ENCODE measurements at places on chromosomes 6 and 20. TPM values are rescaled to one million over a fixed set of nuclear protein-coding genes. Genes with fewer than 3 reads are reported as not detected.
A peak's percentile ranks its signal among the peaks of the same experiment; 100 is the strongest.

DNA sequence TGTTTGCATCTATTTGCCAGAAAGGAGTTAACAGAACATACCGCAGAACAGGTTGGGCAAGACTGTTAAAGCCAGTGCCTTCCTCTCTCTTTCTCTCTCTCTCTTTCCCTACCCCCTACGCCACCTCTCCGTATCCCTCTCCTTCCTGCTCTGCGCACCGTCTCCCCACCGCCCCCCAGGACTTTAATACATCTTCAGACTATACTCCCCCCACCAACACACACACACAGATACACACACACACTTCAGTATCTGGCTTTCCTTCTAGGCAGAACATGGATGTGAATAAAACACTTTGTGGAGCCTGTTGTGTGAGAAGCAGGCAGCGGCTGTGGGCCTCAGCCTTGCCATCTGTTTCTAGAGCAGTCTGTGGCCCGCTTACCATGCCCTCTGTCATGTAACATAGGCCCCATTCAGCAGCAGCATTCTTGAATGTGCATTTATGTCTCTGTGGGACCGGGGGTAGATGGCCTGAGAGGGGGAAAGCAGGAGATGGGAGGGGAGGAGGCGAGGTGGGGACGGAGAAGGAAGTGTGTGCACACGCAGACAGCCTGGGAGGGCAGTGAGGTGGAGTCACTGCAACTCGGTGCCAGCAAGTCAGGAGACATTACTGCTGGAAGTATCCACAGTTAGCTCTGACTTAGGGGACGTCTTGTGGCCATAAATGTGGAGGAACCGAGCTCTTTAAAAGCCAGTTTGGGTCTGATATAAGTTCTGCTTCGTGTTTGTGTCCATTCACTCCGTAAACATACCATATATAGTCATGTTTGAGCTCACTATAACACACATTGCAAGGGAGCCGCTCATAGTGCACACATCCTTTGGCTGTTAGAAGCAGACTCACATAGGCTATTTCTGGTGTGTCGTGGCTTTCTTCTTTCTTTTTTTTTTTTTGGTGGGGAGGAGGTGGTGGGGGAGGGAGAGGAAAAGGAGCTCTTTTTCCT lies 38.4 kb downstream of the RREB1 start:
- DNase-seq = peak; percentile 51

DNA sequence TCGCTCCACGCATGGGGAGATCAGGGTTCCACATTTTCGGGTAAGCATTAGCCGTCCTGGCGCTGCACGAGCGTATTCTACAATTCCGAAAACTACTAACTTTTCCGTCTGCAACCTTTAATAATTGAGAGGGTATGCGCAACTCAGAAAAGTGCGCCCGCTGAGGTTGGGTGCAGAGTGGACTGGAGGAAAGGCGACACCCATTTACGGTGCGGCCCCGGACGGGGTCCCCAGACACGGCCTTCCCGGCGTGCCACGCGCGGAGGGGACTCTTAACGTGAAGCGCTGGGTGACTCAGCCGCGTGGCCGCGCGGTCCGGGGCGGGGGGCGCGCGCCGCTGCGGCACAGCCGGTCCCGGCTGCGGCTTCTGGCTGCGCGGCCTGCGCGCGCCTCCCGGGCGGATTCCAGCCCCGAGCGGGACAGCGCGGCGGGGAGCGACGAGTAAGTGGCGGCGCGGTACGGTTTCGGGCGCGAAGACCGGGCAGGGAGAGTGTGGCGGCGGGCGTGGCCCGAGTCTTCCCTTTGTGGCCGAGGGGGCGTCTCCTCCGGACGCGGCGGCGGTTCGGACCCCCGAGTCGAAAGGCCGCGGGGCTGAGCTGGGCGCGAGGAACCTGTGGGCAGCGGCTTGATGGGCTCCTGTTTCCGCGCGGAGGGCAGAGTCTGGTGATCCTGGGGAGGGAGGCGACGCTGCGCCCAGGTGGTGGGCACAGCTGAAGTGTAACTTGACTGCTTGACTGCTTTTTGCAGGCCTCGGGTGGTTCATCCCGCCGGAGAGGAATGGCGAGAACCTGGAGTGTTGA lies at the start of the genes KCTD20 and PXT1:
KCTD20 (plus strand) TSS at position 330 of the 800 bp plus-strand sequence. CDS start 27,098 bp downstream, outside the sequence.
PXT1 (minus strand) TSS at position 184 of the 800 bp plus-strand sequence. CDS start 16,772 bp downstream, outside the sequence.
- peak; percentile 89 for DNase-seq

DNA sequence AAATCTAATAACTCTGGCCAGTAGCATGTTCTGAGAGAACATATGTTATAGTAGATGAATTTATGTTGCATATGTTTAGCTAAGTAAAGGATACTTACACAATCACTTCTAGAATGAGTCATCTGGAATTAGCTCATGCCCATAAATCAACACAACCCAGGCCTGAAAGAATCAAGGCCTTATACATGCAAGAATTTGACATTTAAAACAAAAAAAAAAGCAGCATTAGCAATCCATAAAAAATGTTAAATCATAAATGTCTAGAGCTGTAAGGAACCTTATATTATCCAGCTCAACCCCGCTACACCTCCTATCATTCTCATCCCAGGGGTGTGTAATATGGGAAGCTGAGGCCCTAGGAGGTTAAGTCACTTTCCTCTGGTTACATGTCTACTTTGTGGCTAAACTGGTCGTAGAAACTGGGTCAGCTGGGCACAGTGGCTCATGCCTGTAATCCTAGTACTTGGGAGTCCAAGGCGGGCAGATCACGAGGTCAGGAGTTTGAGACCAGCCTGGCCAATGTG lies 105.2 kb upstream of the CARMIL1 start:
- DNase-seq = no peak

The LRRN4 gene
- polyA plus RNA-seq = 0.29 TPM

The COQ3 gene
- 8.1 TPM for polyA plus RNA-seq

GRCh38 chr20:4018023-4018748 lies 2.8 kb upstream of the RNF24 start:
- DNase-seq = no peak

DNA sequence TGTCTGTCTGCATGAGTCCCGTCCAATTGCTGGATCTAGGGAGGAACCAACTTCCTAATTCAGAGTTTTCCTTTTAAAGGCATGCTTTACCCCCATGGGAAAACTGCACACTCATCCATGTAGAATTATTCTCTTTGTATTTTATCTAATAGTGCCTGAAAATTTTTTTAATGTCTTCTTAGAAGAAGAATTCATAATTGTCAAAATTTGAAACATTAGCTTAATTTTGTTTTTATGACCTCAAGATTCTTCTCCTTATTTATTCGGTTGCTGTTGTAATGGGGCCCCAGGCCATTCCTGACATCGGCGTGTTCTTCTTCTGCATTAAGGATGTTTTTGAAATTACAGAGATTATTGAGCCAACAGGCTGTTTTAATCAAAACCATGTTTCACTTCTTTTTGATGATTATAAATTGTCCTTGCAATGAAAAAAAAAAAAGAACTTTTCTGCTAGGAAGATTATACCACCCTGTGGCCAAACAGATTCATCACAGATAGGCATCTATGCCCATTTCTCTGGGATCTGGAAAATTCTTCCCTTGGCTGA lies 100.3 kb downstream of the ZNF217 start:
- no peak for DNase-seq

GRCh38 chr6:76026101-76026500 lies 46.4 kb downstream of the IMPG1 start:
- no peak for DNase-seq

The PRKN gene
- 6.3 TPM for polyA plus RNA-seq

The HTR1B gene
- 0.33 TPM for polyA plus RNA-seq

GRCh38 chr6:129191235-129191634 lies 308.3 kb downstream of the LAMA2 start:
- no peak for DNase-seq

- peak; percentile 47 for DNase-seq
These were observed 74.9 kb downstream of the NCOA3 start for GRCh38 chr20:47576516-47577033.

The HLA-DQB2 gene
- not detected for polyA plus RNA-seq

The ME1 gene
- 17.0 TPM for polyA plus RNA-seq

DNA sequence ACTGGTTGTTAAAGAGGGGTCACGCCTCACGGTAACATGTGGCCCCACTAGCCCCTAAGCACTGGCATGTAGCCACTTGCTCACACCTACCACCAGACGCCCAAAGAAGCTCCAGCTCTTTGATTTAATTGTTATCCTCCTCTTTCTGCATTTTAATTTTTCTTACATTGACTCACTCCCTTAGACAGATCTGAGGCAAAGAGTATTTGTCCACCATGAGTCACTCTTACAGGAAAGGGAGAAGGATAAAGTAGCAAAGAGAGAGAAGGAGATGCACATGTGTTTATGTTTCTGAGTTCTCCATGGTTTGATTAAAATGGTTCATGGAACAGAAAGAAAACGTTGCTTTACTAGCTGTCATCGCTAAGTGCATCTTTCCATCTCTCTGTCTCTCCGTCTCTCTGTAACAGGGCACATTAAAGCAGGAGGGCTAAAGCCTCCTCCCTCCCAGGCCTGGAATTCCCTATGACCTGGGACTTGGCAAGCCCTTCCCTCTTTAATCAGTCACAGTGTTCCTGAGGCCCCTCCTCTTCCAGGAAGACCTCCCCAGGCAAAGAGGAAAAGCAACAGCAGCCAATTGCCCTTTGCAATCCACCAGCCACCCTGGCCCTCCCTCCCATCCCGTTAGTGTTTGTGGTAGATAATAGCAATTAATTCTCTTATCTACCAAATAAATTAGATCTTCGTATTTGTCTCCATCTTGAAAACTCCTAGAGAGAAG lies 112.8 kb upstream of the TSHZ2 start:
- no peak for DNase-seq

DNA sequence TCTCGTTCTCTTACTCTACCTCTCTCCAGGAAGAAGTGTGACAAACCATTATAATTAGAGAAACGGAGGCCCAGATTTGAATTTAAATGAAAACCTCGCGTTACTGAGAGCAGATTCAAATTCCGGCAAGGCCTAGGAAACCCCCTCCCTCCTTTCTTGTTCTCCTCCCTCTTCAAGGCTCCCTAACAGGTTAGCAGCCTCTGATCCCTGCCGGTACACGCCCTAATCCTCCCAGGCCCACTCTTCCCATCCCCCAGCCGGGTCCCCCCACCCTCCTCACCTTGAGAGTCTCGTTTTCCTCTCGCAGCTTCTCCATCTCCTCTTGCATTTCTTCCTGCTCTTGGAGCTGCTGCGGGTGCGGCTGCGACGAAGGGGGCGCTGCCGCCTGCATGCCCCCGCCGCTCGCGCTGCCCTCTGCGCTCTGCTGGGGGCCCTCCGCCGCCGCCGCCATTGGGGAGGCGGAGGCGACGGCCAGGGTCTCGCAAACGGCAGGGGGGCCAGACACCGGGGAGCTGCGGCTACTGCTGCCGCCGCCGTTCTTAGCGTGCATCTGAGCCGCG lies 3.8 kb downstream of the MTCL3 start:
- peak; percentile 30 for DNase-seq

The LTB gene
- polyA plus RNA-seq = 0.73 TPM

- DNase-seq = peak; percentile 81
These were observed at the start of gene PCSK2 for GRCh38 chr20:17226410-17227218. Gene PCSK2, plus strand, starts transcription at chr20:17227040. Its CDS starts 266 bp downstream, at chr20:17227306.

GRCh38 chr6:38497546-38497945 lies 142.2 kb downstream of the BTBD9 start:
- no peak for DNase-seq

GRCh38 chr20:1308067-1308701 lies 20.8 kb downstream of the SDCBP2 start:
- no peak for DNase-seq

DNA sequence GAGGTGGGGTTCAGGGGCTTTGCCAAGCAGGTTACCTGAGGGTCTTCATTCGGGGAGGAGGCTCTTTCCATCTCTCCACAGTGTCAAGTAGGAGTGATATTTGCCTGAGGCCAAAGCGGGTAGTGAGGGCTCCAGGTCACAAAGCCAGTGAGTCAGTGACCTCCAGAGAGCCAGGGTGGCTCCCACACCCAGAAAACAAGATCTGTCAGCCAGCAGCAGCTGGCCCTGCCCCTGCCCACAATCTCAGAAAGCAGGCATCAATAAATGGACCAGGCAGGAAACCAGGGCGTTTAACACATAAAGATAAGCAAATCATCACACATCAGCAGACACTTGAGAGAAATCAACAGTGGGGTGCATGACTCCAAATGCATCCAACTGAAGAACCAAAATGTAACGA lies 250.8 kb downstream of the CDH26 start:
- DNase-seq = no peak

DNA sequence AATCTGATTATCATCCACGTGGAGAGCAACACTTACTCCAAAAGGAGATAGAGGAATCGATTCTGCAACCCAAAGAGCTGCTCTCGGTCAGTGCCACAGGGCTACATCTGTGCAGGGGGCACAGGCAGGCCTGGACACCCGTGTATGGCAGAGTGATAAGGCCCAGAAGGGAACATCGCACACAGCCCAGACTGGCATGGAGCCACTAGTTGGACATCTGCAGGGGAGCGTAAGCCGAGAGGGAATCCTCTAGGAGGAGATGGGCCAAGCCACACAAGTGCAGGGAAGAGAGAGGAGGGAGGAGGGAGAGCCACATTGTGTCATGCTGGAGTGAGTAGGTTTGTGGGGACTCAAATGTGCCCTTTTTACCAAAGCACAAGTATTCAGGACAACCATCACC lies 50.4 kb upstream of the ENTPD6 start:
- DNase-seq = no peak

- no peak for DNase-seq
These were observed 3.9 kb downstream of the PRDM1 start for GRCh38 chr6:106090001-106090400.

GRCh38 chr6:46979206-46979605 lies 57.5 kb upstream of the ADGRF5 start:
- DNase-seq = no peak

DNA sequence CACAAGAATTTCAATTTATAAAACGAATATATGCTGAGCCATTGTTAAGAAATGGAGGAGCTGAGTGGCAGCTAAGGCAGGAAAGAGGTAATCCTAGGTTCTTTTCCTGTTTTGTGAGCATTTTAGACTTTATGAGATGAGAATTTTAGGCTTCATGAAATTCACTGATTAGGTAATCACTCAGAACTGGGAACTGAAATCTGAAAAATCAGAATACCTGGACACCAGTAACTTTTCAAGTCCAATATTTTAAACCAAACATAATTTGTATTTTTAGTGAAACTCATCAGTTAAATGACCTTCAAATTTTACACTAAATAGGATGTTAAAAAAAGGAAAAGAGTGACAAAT lies 389.9 kb downstream of the HTR1B start:
- no peak for DNase-seq
